ENCODE measurements at places on chromosomes 1 and 21.

- no peak for DNase-seq
Measured at GRCh38 chr21:44985441-44986401, 45.9 kb downstream of the SLX9 start.

DNA sequence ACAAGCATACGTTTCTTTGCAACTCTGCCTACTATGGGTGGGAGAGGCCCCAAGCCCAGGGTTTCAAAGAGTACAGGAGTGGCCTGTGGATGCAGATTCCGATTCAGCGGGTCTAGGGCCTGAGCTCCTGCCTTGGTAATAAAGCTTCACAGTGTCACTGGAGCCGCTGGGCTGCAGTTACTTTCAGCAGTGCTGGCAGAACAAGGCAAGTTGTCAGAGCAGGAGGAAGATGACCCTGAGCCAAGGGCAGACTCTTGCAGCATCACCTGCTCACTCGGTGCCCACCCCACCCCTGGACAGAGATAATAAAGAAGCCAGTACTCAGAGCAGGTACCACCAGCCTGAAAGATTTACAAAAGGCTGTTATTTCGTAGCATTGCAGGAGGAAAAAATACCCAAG lies 8.0 kb upstream of the RAP1GAP start:
- no peak for DNase-seq

- DNase-seq: no peak
Measured at GRCh38 chr1:200887036-200887435, 7.7 kb upstream of the INAVA start.

DNA sequence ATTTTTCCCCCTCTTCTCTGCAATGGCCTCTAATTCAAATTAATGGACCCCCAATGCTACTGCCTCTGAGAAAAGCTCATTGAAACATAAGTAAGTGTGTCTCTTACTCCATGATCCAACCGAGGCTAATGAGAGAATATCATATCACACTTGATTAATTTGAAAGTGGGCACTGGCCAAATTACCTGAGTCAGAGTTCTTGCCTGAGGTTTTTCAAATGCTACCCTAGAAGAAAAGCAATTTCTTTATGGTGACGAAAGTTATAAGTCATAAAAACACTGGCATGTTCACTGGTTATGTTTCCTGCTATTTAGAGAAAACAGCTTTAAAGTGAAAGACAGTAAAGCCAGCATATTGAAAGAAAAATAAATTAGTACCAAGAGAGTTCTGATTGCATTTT lies 368.8 kb upstream of the TMPRSS15 start:
- DNase-seq: no peak

DNA sequence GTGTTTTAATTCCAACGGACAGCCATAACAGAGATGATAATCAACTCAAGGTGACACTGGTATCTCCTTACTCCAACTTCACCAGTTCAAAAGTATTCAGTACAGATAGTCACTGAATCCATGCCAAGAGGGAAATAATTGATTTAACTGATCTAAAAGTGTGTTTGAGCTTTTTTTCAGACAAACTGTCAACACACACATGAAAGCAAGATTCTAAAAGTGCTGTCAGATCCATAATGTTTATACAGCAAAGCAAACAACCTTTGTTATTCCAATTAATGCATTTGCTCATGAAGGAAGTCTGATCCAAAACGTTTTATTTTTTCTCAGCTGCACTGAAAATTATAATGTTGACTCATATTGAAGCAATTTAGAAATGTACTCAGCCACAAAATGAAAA lies 5.9 kb upstream of the PRKAA2 start:
- DNase-seq: no peak

DNA sequence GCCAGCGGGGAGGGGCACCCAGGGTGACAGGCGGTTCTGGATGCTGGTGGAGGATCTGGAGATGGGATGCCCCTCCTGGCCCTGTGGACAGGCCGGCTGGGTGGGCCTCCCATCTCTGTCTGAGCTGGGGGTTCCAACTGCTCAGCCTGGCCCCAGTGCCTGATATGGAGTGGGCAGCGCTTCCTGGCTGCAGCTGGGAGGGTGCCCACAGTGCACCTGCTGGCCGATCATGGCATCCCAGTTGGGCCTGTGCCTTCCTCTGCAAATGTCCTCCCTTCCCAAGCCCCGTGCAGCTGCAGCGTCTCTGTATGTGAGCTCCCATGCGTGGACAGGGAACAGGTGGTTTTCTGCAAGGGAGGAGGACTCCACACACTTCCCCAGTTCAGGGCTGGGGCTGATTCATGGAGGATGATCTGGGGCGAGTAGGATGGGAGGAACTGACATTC lies 2.1 kb downstream of the PFKL start:
- DNase-seq: no peak

GRCh38 chr1:51002516-51002915 lies 32.5 kb downstream of the CDKN2C start:
- no peak for DNase-seq

GRCh38 chr1:168976267-168976666 lies 130.2 kb upstream of the ATP1B1 start:
- DNase-seq: no peak

- no peak for DNase-seq
Measured at GRCh38 chr21:45408801-45409261, 3.9 kb downstream of the COL18A1 start.

GRCh38 chr1:106134561-106134960 lies 921.9 kb upstream of the PRMT6 start:
- DNase-seq: no peak

DNA sequence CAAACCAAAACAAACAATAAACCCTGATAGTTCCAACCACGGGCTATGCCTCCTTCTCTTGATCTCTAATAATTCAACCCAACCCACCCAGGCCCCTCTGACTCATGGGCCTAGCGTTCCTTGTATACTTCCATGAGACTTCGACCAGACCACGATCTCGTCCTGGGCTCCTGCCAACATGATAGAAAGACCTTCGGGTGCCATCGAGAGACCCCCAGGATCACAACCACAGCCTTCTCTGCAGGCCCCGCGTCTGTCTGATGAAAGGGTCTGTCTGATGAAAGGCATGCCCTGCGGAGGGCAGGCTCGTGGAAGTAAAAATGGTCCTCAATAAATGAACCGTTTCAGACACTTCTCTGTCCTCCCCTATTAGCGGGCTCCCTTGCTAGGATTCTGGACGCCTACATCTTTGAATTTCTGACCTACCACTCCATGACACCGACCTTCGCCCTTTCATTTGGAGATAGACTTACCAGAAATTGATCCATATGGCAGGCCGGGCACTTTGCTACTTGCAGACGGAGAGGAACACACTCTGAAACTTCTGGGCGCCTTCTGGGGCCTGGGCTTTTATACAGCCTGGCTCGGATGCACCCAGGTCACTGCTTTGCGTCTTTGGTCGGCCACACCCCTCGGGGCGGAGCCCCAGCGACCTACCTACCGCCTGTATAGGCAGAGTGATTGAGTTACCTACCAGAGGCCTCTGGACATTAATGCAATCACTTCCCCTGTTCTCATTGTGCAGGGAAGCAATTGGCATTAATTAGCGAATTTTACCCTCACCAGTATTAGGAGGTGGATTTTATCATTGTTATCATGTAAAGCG lies 5.3 kb upstream of the KLF18 start:
- no peak for DNase-seq

DNA sequence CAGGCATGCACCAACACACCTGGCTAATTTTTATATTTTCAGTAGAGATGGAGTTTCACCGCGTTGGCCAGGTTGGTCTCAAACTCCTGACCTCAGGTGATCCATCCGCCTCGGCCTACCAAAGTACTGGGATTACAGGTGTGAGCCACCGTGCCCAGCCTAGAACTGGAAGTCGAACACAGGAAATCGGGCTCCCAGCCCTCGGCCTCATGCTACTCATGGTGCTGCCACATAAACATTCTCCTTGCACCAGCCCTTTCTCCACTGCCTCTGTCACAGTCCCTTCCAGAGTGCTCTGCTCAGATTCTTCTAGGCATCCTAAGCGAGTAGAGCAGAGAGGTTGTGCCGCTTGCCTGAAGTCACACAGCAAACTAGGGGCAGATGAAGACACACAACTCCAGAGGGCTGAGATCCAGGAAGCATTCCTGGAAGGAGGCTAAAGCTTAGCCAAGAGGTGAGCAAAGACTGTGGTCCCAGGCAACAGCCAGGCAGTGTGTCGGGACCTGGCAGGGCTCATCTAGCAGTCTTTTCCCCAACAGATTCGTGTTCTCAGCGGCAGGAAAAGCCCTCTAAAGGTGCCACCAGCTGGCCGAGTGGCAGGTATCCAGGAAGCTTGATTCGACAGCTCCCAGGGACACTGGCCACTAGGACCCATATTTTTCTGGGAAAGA lies 29.6 kb upstream of the NPPB start:
- DNase-seq: no peak

GRCh38 chr1:165352442-165353293 lies 3.8 kb downstream of the LMX1A start:
- no peak for DNase-seq

DNA sequence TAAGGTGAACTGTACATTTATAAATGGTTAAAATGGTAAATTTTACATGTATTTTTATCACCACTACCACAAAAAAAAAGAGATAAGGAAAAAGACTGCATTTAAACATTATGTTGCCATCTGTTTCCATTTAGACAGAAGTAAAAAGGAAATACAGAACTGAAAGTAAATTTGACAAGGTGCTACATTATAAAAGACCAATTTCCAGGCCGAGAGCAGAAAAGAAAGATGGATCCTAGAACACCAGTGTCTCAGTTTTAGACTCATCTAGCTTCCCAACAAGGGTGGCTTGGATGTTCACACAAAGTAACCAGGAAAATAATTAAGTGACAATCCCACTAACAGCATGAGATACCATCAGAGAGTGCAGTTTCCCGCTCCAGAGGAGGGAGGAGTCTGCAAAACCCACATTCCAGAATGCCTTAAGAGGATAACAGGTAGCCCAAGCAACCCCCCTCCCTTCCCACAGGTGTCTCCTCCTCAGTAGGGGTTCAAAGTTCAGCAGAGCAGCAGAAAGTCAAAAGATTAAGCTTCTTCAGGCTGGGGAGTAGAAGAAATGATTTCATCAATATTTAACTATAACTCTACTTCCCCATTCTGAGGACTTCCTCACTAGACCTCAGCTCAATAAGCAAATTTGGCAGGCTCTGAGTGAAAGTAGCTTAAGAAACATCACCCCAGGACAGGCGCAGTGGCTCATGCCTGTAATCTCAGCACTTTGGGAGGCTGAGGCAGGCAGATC lies 11.8 kb downstream of the TPM3 start:
- DNase-seq: no peak

DNA sequence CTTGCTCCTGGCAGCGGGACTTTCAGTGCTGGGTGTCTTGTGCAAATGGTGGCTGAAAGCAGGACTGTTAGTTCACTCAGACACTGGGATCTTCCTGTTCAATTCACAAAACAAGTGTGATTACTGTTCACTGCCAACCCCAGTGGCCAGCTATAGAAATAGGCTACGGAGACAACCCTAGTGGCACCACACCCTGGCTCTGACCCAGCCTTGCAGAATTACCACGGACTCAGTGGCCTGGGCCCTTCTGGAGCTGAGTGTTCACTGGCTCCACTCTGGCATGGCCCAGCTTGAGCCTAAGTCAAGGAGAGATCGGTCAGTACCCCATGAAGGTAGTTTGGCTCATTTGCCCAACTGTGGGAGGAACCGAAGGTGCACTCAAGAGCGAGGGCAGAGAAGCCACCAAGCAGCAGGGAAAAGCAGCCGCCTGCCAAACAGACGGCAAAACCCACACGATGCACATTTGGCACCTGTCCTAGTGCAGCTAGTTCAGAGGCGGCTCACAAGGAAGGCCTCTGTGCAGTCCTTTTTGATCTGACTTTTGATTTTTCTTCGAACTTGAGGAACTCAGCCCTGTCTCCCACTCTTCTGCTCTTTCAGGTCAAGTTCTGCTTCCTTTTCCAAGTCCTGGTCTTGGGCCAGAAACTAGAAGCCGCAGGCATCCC lies 5.9 kb downstream of the KIAA2013 start:
- no peak for DNase-seq

- no peak for DNase-seq
Measured at GRCh38 chr1:78472851-78473496, 17.8 kb upstream of the PTGFR start.

DNA sequence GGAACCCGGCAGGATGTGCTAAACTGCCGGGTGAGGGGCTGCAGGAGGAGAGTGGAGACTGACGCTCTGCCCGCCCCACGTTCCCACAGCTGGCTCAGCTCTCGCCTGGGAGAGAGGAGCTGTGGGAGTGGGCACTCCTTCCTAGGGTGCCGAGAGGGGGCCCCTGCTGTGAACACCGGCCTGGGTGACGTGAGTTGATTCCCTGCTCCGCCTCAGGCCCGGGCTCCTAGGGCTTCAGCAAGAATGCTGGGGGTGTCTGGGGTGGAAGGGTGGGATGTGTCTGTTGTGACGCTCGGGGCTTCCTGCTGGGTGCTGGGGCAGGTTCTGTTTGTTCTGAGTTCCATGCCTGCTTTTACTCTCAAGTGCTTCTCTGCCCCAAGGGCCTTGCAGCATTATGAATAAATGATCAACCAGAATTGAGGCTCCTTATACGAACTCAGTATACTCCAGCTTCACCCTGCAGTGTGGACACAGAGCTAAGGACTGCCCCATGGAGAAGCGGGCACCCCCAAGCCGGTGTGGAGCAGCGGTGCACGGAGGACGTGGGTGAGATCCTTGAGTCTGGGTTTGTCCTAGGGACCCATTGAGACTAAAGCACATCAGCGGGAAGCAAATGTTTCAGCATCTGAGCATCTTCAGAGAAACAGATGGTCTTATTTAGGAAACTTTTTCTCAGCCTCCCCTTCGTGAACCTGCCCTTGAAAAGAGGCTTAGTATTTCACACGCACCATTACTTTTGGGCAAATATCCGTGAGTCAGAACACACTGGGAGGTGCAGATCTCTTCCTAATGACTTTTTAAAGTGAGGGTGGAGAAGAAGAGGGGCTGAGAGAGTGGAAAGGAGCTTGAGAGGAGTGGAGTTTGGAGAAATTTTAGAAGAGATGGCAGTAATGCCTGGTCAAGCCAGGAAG lies 41.7 kb downstream of the SYT6 start:
- DNase-seq: no peak

DNA sequence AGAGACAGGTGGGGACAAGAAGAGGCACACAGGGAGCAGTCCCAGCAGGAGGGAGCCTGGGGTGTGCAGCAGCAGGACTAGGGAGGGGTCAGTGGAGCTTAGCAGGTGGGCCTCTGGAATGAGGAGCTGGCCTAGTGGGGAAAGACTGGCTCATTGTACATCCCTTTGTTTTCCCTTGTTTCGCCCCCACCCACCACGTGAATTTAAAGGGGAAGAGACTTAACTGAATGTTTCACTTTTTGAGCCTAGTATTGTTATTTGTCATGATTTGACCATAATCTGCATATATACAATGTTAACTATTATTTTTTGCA lies 181.7 kb downstream of the DHRS3 start:
- no peak for DNase-seq

GRCh38 chr1:9384751-9385245 lies 92.1 kb downstream of the SPSB1 start:
- DNase-seq: no peak

GRCh38 chr21:43315244-43316137 lies 111.4 kb downstream of the SIK1 start:
- DNase-seq: no peak

- no peak for DNase-seq
Measured at GRCh38 chr1:244291236-244292201, 160.2 kb downstream of the ADSS2 start.

GRCh38 chr1:7447736-7448135 lies 323.4 kb upstream of the VAMP3 start:
- DNase-seq: no peak

GRCh38 chr1:35605071-35605866 lies 32.2 kb downstream of the TFAP2E start:
- peak; percentile 15 for DNase-seq

- DNase-seq: no peak
Measured at GRCh38 chr1:178407655-178408054, 89.1 kb downstream of the CLEC20A start.

Measured in HFFc6 (cell line).